ENCODE measurements at places on chromosomes 4 and X.
A peak's percentile ranks its signal among the peaks of the same experiment; 100 is the strongest.

GRCh38 chr4:112604589-112604988 is 32.1 kb downstream of the ZGRF1 start:
- peak; percentile 37 for DNase-seq

DNA sequence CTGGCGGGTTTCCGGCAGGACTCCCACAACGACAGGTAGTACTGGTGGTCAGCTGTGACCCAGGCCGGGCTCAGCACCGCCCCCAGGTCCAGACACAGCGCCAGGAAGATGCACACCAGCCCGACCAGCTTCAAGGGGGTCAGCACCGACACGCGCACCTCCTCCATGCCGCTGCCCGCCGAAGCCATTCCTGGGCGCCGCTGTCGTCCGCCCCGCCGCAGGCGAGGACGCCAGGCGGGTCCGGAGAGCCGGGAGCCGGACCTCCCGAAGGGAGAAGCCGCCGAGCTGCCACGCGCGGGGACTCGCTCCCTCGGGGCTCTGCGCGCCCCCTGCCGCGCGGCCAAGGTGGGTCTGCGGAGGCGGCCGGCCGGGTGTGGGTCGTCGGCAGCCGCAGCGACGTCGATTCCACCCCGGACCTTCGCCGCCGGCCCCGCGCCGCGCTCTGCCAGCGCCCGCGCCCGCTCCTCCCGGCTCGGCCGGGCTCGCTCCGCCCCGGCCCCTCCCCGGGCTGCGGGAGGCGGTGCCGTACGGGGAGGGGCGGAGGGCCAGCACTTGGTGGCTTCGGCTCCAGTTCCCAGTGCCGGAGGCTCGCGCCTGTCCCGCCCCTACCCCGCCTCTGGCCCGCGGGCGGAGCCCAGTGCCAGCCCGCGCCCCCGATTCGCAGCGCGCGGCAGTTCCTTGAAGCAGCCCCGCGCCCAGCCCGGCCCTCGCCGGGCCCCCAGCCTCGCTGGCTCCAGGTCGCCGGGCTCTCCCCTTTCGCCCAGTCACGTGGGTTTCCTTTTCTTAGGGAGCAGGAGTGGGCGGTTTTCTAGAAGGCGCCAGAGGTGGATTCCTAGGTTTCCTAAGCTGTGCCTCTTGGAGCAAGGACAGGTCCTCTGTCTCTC is at the start of gene TMEM47:
TSS of gene TMEM47 (minus strand) at position 444 of the 884 bp plus-strand sequence. CDS start at position 188, 256 bp downstream.
- no peak for DNase-seq

GRCh38 chr4:52366191-52366590 is 292.9 kb downstream of the USP46 start:
- no peak for DNase-seq

DNA sequence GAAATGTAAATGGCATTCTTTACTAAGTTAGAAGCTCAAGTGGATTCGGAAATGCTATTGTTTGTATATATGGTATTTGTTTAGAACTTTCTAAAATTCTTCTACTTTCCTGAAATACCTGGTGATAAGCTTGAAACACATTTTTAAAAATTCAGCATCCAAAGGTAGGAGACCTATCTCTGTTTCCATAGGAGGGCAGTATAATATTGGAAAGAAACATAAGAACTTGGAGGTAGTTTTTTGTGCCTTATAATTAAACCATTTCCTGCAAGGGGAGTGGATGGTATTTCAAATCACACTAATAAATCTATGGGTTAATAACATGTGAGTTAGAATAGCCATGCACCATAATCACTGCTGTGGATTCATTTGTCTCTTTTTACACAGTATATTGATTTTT is 217.4 kb upstream of the AADAT start:
- DNase-seq: no peak

DNA sequence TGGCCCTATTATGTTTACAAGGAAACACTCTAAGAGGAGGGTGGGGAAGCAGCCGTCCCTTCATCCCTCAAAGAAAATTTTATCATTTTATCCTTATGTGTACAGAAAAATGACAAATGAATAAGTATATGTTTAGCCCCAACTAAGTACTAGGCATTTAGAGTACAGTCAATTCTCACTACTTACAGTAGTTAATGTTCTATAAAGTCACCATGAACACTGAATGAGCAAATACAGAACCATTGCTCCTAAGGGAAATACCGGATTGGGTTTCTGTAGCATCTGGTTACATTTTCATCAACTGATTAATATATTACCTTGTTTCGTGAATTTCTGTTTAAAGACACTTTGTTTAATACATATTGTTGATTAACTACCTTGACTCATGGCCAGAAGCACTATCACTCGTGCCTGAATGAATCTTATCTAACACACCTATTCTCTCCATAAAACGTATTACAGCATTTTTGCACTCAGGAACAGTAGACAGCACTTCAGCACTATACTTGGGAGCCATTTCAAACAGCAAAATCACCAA is 109.3 kb downstream of the ASB9 start:
- DNase-seq: no peak

DNA sequence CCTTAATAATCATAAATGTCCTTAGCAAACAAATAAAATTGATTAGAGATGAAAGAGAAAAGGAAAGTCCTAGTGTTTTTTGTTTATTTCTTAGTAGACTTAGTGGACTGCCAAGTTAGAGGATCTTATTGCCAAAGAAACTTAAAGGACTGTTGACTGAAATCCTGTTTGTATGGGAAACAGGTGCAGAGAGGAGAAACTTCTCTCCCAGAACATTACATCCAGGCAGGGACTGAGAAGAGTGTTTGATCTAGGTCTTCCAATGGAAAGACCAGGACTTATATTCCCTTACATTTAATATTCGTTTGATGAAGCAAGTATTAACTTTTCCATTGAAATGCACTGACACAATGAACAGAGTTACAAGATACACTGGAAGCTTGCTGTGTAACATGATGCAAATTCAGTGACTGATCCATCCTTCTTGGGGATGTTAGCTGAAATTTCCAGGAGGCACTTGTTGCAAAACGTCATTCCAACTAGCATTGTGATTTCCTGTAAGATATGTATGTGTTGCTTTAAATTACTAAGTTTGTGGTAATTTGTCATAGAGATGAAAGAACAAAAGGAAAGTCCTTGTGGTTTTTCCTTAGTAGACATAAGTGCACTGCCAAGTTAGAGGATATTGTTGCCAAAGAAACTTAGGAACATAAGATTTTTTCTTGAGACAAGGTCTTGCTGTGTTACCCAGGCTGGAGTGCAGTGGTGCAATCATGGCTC is 505.6 kb downstream of the STIM2 start:
- no peak for DNase-seq

DNA sequence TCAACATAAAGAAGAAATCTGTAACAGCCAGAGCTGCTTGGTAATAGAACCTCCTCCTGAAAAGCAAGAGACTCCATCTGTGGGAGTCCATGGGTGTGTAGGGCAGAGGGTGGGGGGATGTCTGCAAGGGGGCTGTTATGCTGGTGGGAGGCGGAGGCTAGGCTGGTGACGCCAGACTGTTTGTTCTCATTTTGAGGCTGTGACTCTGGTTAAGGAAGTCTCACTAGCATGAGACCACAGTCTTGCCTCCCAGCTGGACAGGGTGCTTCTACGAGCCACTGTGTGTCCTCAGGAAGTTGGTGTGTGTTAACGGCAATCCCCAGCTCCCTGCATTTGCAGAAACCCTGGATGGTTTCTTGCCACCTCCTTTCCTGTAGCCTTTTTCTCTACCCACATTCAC is 79.8 kb downstream of the NSUN7 start:
- DNase-seq: no peak

GRCh38 chr4:67152976-67153375 is 392.3 kb downstream of the CENPC start:
- no peak for DNase-seq

DNA sequence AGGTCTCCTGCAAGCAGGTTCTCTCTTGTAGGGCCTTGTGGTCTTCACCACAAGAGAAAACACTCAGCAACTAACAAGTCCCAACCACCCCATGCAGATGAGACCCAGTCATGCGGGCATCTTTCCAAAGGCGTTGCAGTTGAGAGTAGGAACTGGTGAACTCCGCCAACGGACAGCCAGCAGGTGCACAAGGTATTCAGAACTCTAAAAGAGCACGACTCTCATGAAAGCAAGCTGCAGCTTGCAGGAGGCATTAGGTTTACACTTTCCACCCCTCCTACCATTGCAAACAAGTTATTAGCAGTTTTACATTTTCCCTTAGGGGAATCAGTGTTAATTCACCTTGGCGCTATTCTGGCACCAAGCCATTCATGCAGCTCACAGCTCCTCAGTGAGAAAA is 173.4 kb upstream of the KIT start:
- no peak for DNase-seq

All from CD8-positive, alpha-beta T cell (primary cell).